ENCODE measurements at places on chromosomes 1 and 21.

GRCh38 chr1:100774370-100774769 lies 54.8 kb downstream of the VCAM1 start:
- no peak for DNase-seq

DNA sequence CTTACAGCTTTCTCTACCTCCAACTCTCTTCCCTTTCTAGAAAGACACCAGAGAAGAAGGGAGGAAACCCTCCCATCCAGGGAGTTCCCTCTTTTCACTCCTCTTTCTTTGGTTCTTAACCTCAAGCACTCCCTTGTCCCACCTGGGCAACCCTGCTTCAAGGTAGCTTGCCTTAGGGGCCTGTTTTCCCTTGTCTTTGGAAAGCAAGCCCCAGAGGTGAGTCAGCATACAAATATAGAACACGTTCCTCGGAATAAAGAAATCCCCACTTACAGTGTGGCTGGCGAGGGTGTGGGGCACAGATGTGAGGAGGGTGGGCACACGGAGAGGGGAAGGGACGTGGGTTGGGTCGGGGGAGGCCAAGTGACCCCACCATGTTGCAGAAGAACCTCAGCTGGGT lies 26.1 kb upstream of the KCNE2 start:
- no peak for DNase-seq

GRCh38 chr1:21261551-21262292 lies 28.5 kb downstream of the ECE1 start:
- no peak for DNase-seq

GRCh38 chr1:30879940-30880677 lies 28.4 kb downstream of the SDC3 start:
- DNase-seq = no peak

DNA sequence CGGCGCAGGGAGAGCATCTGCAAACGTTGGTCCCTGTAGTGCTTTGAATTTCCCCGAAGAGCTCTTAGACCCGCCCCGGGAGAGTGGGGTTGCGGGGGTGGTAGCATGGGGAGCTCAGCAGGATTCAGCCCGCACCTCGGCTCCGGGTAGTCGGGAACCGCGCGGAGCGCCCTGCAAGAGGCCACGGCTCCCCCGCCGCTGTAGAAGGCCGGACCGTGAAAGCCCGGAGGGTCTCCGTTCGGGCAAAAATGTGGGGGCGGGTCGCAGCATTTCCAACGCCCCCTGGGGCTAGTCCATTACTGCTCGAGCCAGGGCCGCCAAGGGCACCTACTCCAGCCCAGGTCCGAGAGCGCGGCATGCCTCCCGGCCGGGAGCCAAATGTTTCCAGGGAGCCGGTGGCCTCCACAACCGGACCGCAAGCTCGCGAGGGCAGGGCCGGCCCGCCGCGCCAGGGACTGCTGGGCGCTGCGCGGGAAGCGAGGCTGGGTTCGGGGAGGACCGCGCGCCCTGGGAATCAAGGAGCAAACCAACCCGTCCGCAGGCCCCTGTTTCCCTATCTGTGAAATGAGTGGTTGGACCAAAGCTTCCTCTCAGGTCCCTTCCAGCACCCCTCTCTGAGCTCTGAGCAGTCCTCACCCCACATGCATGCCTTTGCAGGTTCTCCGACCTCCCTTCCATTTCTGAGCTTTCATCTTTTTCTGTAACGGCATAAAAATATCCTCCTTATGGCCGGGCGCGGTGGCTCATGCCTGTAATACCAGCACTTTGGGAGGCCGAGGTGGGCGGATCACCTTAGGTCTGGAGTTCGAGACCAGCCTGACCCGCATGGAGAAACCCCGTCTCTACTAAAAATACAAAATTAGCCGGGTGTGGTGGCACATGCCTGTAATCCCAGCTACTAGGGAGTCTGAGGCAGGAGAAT lies 775 bp upstream of the TMEM63A start:
- peak; percentile 80 for DNase-seq

DNA sequence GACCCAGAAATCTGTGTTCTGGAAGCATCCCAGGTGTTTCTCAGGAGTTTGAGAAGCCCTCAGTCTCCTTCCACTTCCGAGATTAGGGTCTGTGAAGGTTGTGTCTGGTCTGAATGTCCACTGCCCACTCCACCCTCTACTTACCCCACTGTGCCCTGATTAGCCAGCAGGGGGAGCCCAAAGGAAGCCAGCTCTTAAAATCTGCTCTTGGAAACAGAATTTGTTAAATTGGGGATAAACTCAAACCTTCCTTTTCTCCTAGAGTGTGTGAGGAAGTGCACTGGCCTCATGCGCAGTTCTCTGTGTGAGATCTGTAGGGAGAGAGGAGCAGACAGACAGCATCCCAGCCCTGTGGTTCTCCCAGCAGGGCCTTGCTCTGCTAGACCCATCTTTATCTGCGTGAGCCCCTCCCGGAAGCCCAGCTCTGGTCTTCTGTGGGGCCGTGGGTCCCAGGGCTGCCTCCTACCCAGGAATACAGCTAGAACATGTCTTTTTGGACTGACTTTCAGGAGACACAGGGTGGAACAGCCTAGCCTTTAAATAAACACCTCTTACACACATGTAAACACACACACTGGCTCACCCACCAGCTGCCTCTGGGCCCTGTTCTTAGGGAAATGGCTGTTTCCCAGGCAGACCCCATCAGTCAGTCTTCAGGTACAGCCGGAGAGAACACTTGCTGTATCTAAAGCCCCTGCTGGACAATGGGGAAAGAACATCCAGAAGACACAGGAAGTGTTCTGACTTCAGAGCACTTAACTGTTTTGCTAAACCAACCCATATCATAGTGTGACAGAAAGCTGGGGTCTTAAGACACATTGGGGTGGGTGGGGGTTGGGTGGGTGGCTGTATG lies 52.2 kb downstream of the SMYD2 start:
- DNase-seq = peak; percentile 62

Data from activated CD8-positive, alpha-beta memory T cell treated with anti-CD3 and anti-CD28 coated beads, Interleukin-2, amount 50 U/mL, for 48 hours (primary cell).